ENCODE measurements at places on chromosomes 11 and 22. TPM values are rescaled to one million over a fixed set of nuclear protein-coding genes. Genes with fewer than 3 reads are reported as not detected.

Gene OR8D4
- 0.90 TPM for total RNA-seq

Gene CRYBA4
- not detected for total RNA-seq

Gene NXPE2
- total RNA-seq, result 0.52 TPM

Gene SCUBE2
- total RNA-seq, result 14.2 TPM

Gene FXYD6
- 19.5 TPM for total RNA-seq

Gene DERL3
- total RNA-seq, result 1.6 TPM

Gene CHST1
- 2.9 TPM for total RNA-seq

Gene C11orf16
- not detected for total RNA-seq

Gene MMP11
- 36.2 TPM for total RNA-seq

Gene LZTR1
- total RNA-seq, result 41.3 TPM

Gene OR2AG2
- 0.12 TPM for total RNA-seq

Gene KDM4E
- not detected for total RNA-seq

Gene RAB38
- total RNA-seq, result 13.8 TPM

Gene BACE1-AS
- total RNA-seq, result 3.9 TPM

Gene OR51B5
- total RNA-seq, result 0.20 TPM

Gene TPCN2
- 12.9 TPM for total RNA-seq

Gene GTPBP1
- total RNA-seq, result 36.8 TPM

Gene H19
- total RNA-seq, result 12.4 TPM

Gene CYB5R2
- total RNA-seq, result 25.0 TPM

DNA sequence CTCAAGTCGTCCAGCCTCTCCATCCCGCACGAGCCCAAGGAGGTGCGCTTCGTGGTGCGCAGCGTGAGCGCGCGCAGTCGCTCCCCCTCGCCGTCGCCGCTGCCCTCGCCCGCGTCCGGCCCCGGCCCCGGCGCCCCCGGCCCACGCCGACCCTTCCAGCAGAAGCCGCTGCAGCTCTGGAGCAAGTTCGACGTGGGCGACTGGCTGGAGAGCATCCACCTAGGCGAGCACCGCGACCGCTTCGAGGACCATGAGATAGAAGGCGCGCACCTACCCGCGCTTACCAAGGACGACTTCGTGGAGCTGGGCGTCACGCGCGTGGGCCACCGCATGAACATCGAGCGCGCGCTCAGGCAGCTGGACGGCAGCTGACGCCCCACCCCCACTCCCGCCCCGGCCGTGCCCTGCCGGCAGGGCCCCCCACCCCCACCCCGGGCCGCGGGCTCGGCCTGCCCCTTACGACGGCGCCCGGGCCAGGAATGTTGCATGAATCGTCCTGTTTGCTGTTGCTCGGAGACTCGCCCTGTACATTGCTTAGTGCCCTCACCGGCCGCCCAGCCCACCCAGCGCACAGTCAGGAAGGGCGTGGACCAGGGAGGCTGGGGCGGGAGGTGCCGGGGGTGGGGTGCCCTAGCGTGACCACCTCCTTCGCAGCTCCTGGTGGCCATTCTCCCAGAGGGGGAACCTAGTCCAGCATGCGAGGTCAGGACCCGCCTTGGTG lies 6.9 kb upstream of the ACR start:
- no peak overlapping the region for H3K4me3 ChIP-seq
- no peak for DNase-seq
- no peaks in the 10 kb centered on the region for H3K27me3 ChIP-seq
- no peaks in the 10 kb centered on the region for H3K4me1 ChIP-seq
- H3K36me3 ChIP-seq, result no peaks in the 10 kb centered on the region
- H3K27ac ChIP-seq, result no peak overlapping the region

DNA sequence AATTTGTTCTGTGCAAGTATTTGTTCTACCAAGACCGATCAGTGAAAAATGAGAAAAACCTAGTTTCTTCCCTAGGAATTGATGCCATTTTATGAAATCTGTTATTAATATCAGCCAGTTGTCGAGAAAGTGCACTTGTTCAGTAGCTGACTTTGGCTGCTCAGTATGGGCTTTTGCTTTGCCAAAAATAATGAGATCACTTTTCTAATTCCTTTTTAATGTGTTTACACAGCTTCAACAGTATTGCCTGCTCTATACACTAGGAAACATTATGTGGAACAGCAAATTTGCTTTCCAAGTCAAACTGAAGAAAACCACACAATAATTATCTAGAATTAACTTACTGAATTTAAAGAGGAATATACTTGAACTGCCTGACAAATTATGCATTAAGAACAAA lies 34.4 kb downstream of the SCUBE2 start:
- no peak overlapping the region for H3K27ac ChIP-seq
- no peaks in the 10 kb centered on the region for H3K4me1 ChIP-seq
- H3K27me3 ChIP-seq, result no peaks in the 10 kb centered on the region
- no peak overlapping the region for H3K4me3 ChIP-seq
- H3K36me3 ChIP-seq, result no peaks in the 10 kb centered on the region

DNA sequence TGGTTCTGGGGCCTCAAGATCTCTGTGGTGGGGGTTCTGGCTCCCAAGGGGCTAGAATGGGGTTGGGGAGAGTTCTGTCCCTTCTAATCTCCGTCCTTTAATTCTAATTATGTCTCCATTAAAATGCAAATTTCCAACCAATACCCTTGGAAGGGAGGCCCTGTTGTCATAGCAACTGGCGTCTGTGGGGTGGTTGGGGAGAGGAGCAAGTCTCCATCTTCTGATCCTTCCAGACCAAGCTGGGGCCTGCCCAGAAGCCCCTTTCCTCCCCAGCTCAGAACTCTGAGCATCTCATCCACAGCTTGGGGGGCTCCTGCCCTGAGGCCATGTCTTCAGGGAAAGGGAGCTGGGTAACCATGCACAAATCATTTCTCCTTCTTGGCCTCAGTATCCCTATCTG lies 5.4 kb upstream of the RPS19BP1 start:
- H3K4me1 ChIP-seq, result peaks cover 5% of the 10 kb centered on the region
- no peaks in the 10 kb centered on the region for H3K36me3 ChIP-seq
- DNase-seq, result no peak
- H3K27ac ChIP-seq, result no peak overlapping the region

DNA sequence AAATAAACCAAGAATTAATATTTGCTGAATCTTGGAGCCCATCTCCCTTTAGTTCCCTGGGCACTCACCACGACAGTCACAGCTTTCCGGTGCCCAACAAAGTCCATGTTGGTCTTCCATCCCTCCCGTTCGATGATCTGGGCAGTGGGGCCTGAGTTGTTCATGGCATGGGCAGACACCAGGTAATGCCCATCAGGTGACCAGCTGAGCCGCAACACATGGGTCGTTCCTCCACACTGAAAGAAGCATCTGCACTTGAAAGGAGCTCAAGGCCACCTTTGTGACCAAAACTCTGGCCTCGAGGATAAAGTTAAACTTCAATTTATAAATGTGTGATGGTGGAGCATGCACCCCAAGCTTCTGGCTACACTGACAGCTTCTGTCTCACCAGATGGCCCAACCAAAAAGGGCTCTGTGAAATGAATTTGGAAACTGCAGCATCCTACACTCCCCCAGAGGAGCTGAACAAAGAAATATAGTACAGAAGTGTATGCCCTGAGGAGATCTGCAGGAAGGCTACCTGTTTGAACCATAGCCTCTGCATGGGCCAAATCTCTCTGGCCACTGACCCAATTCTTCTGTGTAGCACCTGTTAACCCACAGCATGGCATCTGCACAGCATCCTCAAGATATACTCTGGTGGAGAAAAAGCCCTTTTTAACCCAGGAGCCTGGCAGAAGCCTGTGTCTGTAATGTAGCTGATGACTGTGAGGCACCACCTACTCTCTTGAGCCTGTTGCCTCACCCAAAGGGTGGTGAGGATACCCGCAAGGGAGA lies 37.1 kb downstream of the HIRA start:
- H3K4me3 ChIP-seq, result no peak overlapping the region
- no peaks in the 10 kb centered on the region for H3K27me3 ChIP-seq
- no peak overlapping the region for H3K27ac ChIP-seq
- DNase-seq, result no peak

DNA sequence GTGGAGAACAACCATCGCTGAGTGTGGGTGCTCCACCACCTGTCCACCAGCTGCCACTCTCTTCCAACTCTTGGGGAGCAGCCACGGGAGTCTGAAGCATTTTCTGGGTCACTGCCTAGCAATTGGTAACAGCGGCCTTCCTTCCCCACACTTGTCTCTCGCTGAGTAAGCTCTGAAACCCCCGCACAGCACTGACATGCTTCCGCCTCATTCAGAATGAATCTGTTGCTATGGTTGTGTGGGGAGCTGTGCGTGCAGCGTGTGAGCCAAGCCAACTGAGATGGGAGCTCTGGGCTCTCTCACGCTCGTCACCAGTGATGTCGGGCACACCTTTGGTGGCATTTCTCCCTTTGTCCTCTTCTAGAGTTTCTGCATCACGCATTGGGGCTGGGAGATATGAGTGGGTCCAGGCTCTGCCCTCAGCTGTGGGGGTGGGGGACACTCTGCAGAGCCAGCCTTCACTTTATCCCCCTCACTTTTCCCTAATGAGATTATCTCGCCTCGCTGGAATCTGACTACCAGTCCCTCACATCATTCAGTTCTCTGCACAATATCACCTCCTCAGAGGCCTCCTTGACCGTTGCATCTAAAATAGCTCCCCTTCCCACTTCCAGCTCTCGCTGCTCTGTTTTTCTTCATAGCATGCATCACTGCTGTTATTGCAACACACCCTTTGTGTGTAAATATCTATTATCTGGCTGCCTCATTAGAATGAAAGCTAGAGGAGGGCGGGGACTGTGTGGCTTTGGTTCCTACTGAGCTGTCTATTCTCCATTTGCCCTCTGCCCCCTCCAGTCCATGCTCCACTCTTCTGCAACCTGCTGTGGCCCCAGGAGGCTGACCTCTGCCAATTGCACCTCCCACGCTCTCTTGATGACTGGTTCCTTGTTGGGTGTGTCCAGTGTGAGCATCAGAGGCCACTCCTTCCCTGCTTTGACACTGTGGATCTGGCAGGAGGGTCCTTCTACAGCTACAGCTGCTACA lies 569.9 kb upstream of the CADM1 start:
- no peak overlapping the region for H3K4me3 ChIP-seq
- H3K27me3 ChIP-seq, result peaks cover 17% of the 10 kb centered on the region
- H3K27ac ChIP-seq, result peak overlapping the region; percentile 53
- no peaks in the 10 kb centered on the region for H3K36me3 ChIP-seq
- H3K4me1 ChIP-seq, result peaks cover 3% of the 10 kb centered on the region

DNA sequence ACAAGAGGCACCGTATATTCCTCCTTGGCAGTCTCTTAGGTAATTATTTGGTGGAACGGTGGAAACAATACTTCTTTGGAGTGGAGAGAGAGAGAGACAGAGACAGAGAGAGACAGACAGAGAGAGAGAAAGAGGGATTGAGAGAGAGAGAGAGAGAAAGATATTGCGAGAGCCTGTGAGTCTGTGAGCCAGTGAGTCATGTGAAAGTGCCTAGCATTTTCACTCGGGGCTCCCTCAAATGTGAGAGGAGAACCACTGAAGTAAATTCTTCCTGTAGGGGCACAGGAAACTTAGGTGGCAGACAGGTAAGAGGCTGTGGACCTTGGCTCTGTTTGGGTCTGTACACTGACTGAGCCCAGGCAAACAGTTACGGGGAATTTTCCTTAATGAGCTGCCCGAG lies 31.6 kb upstream of the SNX19 start:
- no peak overlapping the region for H3K4me3 ChIP-seq
- no peaks in the 10 kb centered on the region for H3K36me3 ChIP-seq
- H3K27me3 ChIP-seq, result no peaks in the 10 kb centered on the region

GRCh38 chr11:69867076-69868005 lies 48.1 kb upstream of the FGF3 start:
- H3K27me3 ChIP-seq, result no peaks in the 10 kb centered on the region
- H3K27ac ChIP-seq, result no peak overlapping the region

GRCh38 chr11:36056160-36056751 lies 112.4 kb downstream of the LDLRAD3 start:
- no peaks in the 10 kb centered on the region for H3K27me3 ChIP-seq
- H3K36me3 ChIP-seq, result no peaks in the 10 kb centered on the region
- no peaks in the 10 kb centered on the region for H3K4me1 ChIP-seq
- no peak overlapping the region for H3K27ac ChIP-seq
- peak; percentile 36 for DNase-seq
- no peak overlapping the region for H3K4me3 ChIP-seq

- H3K4me3 ChIP-seq, result no peak overlapping the region
- H3K27ac ChIP-seq, result no peak overlapping the region
- DNase-seq, result no peak
- H3K4me1 ChIP-seq, result peaks cover 15% of the 10 kb centered on the region
- no peaks in the 10 kb centered on the region for H3K36me3 ChIP-seq
- H3K27me3 ChIP-seq, result no peaks in the 10 kb centered on the region
Measured at GRCh38 chr11:66046901-66047300, 2.1 kb downstream of the GAL3ST3 start.

- H3K4me1 ChIP-seq, result no peaks in the 10 kb centered on the region
- no peak overlapping the region for H3K4me3 ChIP-seq
- no peak for DNase-seq
Measured at GRCh38 chr11:47587723-47588326, 1.3 kb downstream of the FAM180B start.

- H3K4me1 ChIP-seq, result peaks cover 34% of the 10 kb centered on the region
- H3K4me3 ChIP-seq, result no peak overlapping the region
- H3K27ac ChIP-seq, result no peak overlapping the region
- no peaks in the 10 kb centered on the region for H3K27me3 ChIP-seq
- no peaks in the 10 kb centered on the region for H3K36me3 ChIP-seq
- no peak for DNase-seq
Measured at GRCh38 chr22:28143961-28144745, 225.1 kb upstream of the PITPNB start.

GRCh38 chr11:44977493-44977984 lies 26.9 kb upstream of the TP53I11 start:
- H3K27me3 ChIP-seq, result no peaks in the 10 kb centered on the region
- no peak for DNase-seq
- no peaks in the 10 kb centered on the region for H3K36me3 ChIP-seq
- no peak overlapping the region for H3K4me3 ChIP-seq
- H3K4me1 ChIP-seq, result peaks cover 34% of the 10 kb centered on the region

DNA sequence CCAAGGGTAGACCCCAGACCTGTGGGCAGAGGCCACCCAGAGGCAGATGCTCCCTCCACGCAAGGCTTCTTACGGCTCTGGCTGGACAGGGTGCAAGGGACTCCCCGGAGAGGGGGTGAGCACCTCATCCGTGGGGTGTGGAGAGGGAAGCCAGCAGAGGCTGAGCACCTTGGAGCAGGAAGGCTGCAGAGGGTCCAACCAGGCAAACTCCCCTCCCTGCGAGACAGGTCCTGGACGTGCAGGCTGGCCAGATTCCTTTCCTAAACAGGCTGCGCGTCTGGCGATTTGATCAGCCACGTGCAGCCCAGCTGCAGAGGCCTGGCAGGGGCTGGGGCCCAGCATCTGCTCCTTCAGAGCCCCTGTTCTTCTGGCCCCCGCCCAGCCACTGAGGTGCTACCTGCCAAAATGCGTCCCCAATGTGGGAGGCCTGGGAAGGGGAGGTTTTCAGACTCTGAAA lies 49.3 kb downstream of the WNT11 start:
- no peak overlapping the region for H3K27ac ChIP-seq
- H3K4me1 ChIP-seq, result peaks cover 50% of the 10 kb centered on the region
- H3K4me3 ChIP-seq, result no peak overlapping the region
- no peaks in the 10 kb centered on the region for H3K27me3 ChIP-seq
- DNase-seq, result no peak

- H3K27ac ChIP-seq, result peak overlapping the region; percentile 77
- H3K27me3 ChIP-seq, result no peaks in the 10 kb centered on the region
- H3K36me3 ChIP-seq, result no peaks in the 10 kb centered on the region
- peak; percentile 15 for DNase-seq
- H3K4me1 ChIP-seq, result peaks cover 10% of the 10 kb centered on the region
Measured at GRCh38 chr11:83649528-83649855, 363.3 kb upstream of the CCDC90B start.

GRCh38 chr11:9936754-9937153 lies 272.9 kb downstream of the SWAP70 start:
- no peaks in the 10 kb centered on the region for H3K4me1 ChIP-seq
- no peak overlapping the region for H3K4me3 ChIP-seq
- H3K27me3 ChIP-seq, result no peaks in the 10 kb centered on the region
- DNase-seq, result no peak

GRCh38 chr11:2114430-2115241 lies 24.6 kb downstream of the IGF2 start:
- H3K4me1 ChIP-seq, result peaks cover 2% of the 10 kb centered on the region
- H3K4me3 ChIP-seq, result no peak overlapping the region
- H3K36me3 ChIP-seq, result no peaks in the 10 kb centered on the region
